Stimulated activated CD4-positive, alpha-beta T cell treated with anti-CD3 and anti-CD28 coated beads, Interleukin-12 subunit alpha, Interleukin-12 subunit beta, amount 100 ng/mL, for 48 hours (primary cell): ENCODE measurements at places on chromosomes 12 and 14.

- no peak for DNase-seq
Observed at GRCh38 chr12:69337311-69338090, 10.7 kb upstream of the LYZ start.

- no peak for DNase-seq
Observed at GRCh38 chr12:58765076-58765475, 155.2 kb downstream of the LRIG3 start.

GRCh38 chr14:60656686-60657455 lies 7.6 kb upstream of the SIX1 start:
- DNase-seq = no peak

DNA sequence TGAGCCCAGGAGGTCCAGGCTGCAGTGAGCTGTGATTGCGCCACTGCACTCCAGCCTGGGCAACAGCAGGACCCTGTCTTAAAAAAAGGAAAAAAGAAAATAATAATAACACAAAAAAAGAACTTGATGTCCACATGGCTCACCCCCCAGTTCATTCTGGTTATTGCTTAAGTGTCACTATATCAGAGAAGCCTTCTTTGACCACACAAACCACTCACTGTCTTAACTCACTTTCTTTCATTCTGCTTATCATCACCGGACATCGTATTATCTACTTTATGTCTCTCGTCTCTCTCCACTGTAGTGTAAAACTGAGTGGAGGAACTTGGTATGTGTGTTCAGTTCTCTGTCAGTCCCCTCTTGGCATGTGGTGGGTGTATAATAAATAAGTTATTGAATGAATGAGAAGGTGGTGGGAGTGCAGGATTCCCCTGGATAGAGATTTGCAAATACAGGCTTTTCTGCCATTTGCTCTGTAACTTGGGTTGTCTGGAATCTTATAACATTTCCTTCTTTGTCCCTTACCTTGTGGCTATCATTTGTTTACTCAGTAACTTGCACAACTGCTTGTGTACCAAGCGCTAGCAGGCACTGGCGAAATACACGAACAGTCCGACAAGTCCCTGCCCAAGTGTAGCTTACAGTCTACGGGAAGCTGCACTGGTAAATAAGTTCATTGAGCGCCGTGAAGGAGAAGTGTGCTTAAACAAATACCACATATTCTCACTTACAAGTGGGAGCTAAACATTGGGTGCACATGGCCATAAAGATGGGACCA lies 86.6 kb upstream of the TRAF3 start:
- DNase-seq = no peak

GRCh38 chr12:106743270-106743988 lies 31.1 kb upstream of the RIC8B start:
- no peak for DNase-seq

GRCh38 chr12:58269476-58269875 lies 328.1 kb downstream of the ATP23 start:
- no peak for DNase-seq

DNA sequence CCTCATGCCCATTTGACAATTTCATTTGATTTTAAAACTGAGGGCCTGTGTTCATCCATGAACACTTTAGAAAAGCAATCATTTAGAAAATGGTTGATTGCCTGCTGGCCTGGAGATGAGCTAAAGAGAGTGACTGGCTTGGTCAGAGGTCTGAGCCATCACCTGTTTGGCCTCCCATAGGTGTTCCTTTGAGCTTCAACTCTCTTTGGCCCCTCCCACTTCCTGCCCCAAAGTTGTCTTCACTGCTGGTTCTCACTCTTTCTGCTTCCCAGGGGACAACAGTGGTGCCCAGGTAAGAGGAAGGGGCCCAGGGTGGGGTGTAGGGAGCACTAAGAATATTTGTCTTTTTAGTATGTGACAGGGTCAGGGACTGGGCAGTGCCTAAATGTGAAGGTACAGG lies 4.9 kb upstream of the TCP11L2 start:
- no peak for DNase-seq

DNA sequence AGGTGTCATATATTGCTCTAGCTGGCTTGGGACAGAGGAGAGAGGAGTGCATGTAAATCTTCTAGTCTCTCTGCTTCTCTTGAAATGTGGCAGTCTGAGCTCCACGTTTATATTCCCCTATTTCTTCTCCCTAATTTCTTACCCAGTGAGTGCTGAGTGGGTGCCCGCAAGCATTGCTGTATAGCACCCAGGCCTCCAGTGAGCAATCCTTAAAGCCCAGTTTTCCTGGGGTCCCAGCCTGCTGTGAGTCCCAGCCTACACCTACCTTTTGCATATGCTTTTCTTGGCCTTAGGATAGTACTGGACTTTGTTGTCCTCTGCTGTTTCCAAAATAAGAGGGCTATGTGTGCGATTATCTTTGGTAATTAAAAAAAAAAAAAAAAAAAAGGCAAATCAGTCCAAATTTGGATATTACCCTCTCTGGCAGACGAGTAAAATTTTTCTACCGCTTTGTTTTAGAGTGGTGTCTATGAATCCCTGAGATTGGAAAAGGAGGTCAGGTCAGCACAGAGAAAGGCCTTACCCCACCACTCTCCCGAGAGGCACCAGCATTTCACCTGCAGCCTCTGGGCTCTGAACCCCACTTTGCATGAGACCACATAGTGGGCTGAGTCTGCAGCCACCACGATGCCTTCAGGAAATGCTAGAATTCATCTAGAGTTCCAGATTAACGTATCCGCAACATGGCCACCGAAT lies 1.1 kb downstream of the MGST1 start:
- no peak for DNase-seq

GRCh38 chr12:132263061-132263360 lies 66.4 kb downstream of the GALNT9 start:
- DNase-seq = no peak
